ENCODE measurements at places on chromosomes 1 and 21. TPM values are rescaled to one million over a fixed set of nuclear protein-coding genes. Genes with fewer than 3 reads are reported as not detected.

GRCh38 chr1:12643079-12643478, 806 bp upstream of the AADACL4 start:
- no peaks in the 10 kb centered on the region for H3K4me1 ChIP-seq
- H3K36me3 ChIP-seq, result no peaks in the 10 kb centered on the region
- DNase-seq, result no peak
- no peak overlapping the region for H3K4me3 ChIP-seq

- no peak for DNase-seq
- no peak overlapping the region for H3K27ac ChIP-seq
- H3K27me3 ChIP-seq, result no peaks in the 10 kb centered on the region
- H3K4me3 ChIP-seq, result no peak overlapping the region
These were observed 51.0 kb downstream of the F3 start for GRCh38 chr1:94490556-94490955.

GRCh38 chr1:81466961-81467360, 333.8 kb upstream of the ADGRL2 start:
- H3K4me3 ChIP-seq, result no peak overlapping the region
- no peak for DNase-seq
- H3K27ac ChIP-seq, result no peak overlapping the region
- H3K27me3 ChIP-seq, result no peaks in the 10 kb centered on the region

GRCh38 chr1:22773981-22774832, 63.6 kb downstream of the EPHB2 start:
- H3K27ac ChIP-seq, result peak overlapping the region; percentile 5
- no peaks in the 10 kb centered on the region for H3K36me3 ChIP-seq
- no peaks in the 10 kb centered on the region for H3K4me1 ChIP-seq
- H3K27me3 ChIP-seq, result no peaks in the 10 kb centered on the region
- no peak overlapping the region for H3K4me3 ChIP-seq
- no peak for DNase-seq

GRCh38 chr1:88695781-88696180, 11.7 kb downstream of the PKN2 start:
- no peak overlapping the region for H3K27ac ChIP-seq
- H3K4me1 ChIP-seq, result no peaks in the 10 kb centered on the region
- no peak for DNase-seq
- no peaks in the 10 kb centered on the region for H3K27me3 ChIP-seq
- H3K36me3 ChIP-seq, result no peaks in the 10 kb centered on the region
- H3K4me3 ChIP-seq, result no peak overlapping the region

DNA sequence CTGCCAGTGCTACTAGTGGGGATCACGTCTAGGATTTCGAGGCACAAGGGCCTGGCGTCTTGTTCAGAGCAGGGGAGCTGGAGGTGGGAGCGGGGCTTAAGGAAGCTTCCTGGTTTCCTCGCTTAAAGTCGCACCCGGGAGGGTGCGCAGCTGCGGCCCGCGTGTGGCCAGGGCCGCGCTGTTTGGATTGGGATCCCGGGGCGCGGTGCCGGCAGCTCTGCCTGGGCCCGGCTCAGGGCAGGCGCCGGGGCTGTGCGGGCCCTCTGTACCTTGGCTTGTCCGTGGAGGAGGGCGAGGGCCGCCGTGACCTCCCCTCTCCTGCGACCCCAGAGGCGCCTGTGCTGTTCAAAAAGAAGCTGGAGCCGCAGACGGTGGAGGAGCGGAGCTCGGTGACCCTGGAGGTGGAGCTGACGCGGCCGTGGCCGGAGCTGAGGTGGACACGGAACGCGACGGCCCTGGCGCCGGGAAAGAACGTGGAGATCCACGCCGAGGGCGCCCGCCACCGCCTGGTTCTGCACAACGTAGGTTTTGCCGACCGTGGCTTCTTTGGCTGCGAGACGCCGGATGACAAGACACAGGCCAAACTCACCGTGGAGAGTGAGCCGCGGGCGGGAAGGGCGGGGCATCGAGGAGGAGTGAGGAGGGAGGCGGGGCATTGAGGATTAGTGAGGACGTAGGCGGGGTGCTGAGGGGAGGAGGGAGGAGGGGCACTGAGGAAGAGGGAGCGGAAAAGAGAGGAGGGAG, 67.8 kb downstream of the OBSCN start:
- DNase-seq, result peak; percentile 55
- no peaks in the 10 kb centered on the region for H3K27me3 ChIP-seq
- H3K4me3 ChIP-seq, result peak overlapping the region; percentile 69
- H3K27ac ChIP-seq, result peak overlapping the region; percentile 79
- no peaks in the 10 kb centered on the region for H3K36me3 ChIP-seq

GRCh38 chr1:54764922-54765561, 719 bp upstream of the PARS2 start:
- no peaks in the 10 kb centered on the region for H3K36me3 ChIP-seq
- H3K4me1 ChIP-seq, result peaks cover 11% of the 10 kb centered on the region
- no peak for DNase-seq

MYCL gene
- 27.6 TPM for total RNA-seq

NCAM2 gene
- 0.67 TPM for total RNA-seq

Measured in esophagus squamous epithelium (tissue), 5 donors.